Occipital lobe (tissue), 3 donors: ENCODE measurements at places on chromosomes 3 and 15.

GRCh38 chr3:143827425-143827824 is 20.8 kb downstream of the SLC9A9 start:
- no peak for DNase-seq

- DNase-seq: no peak
Measured at GRCh38 chr15:74908635-74909034, 2.0 kb upstream of the FAM219B start.

DNA sequence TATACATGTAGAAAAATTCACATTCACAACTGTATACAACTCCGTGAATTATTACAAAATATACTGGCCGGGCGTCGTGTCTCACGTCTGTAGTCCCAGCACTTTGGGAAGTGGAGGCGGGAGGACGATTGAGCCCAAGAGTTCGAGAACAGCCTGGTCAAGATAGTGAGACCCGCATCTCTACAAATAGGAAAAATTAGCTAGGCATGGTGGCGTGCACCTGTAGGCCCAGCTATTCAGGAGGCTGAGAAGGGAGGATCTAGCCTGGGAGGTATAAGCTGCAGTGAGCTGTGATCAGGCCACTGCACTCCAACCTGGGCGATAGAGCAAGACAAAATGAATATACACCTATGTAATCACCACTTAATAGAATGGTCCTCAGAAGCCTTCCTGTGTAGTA is 1.3 kb downstream of the RAD51 start:
- no peak for DNase-seq

GRCh38 chr3:142615171-142615570 is 19.0 kb downstream of the PLS1 start:
- DNase-seq: no peak

DNA sequence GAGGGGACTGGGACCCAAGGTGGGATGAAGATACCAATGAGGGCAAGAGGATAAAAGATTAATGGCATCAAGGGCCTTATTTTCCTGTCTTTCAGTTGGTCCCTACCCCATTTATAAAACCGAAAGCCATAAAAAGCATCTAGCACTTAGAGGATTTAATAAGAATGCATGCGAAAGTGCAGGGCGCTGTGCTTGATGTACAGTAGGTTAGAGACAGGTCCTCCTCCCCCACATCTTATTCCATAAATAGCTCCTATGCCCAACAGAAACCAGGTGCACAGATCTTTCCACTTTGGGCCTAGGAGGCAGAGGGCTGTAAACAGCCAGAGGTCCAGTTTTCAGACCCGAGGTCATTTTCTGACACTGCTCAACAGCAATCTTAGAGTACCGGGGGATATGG is 1.2 kb downstream of the LPCAT4 start:
- no peak for DNase-seq

DNA sequence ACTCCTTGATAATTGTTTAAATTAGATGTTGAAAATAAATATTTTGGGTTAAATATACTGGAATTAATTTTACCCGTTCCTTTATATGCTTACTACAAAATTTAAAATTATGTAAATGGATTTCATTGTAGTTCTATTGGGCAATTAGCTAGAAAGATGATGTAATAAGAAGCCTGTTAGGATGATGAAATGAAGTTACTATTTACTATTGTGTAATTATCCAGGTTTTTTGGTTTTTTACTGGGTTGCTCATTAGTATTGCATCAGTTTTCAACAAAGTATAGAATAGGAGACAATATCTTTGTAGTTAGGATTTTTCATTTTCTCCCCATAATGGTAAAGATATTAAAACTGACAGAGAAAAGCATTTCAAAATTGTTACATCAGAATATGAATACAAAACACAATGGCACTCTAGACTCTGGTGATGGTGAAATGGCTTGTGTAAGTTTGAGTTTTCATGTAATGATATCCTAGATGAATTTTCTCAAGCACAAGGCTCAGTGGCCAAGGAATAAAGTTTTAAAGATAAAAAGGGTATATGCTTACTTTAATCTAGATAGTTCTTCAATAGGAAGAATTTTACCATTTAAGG is 222.0 kb downstream of the P3H2 start:
- no peak for DNase-seq

DNA sequence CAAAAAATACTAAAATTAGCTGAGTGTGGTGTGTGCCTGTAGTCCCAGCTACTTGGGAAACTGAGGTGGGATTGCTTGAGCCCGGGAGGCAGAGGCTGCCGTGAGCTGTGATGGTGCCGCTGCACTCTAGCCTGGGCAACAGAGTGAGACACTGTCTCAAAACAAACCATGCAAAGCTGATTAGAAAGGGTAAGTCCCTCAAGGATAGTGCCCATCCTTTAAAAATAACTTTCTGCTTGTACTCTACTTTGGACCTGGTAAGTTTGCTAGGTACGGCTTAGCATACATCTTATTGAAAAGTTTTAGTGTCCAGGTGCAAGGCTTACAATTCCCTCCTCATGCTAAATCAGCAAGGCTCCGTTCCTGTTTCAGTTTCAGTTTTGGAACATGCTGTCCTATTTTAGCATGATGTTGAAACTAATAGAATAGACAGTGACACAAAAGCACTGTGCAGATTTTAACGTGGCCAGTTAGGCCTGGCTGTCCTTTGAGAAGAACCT is 21.4 kb downstream of the FEM1B start:
- no peak for DNase-seq

- DNase-seq: no peak
Measured at GRCh38 chr3:107430996-107431245, 53.7 kb downstream of the CCDC54 start.

GRCh38 chr3:186380622-186381380 is 18.8 kb upstream of the DGKG start:
- no peak for DNase-seq

DNA sequence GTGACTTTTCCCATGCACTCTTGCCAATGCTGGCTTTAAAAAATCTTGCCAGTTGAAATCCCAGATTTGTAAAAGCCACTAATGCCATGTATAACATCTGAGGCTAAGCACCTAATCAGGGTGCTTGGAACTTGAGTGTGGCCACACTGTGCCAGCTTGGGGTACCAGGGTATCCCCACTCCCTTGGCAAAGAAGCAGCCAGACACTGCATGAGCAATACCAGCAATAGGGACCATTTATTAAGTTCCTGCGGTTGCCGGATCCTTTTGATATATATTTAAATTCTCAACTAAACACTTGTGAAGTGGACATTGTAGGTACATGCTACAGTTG is 2.2 kb upstream of the RHCG start:
- no peak for DNase-seq

DNA sequence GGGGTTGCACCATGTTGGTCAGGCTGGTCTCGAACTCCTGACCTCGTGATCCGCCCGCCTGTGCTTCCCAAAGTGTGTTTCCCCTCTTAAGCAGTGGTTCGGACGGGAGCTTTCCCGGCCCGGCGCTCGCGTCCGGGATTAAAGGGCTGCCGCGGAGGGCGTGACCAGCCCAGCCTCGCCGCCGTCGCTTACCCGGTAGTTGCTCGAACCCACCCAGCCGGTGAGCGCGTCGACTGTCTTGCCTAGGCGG is 513 bp downstream of the CLASP2 start:
- DNase-seq: no peak

DNA sequence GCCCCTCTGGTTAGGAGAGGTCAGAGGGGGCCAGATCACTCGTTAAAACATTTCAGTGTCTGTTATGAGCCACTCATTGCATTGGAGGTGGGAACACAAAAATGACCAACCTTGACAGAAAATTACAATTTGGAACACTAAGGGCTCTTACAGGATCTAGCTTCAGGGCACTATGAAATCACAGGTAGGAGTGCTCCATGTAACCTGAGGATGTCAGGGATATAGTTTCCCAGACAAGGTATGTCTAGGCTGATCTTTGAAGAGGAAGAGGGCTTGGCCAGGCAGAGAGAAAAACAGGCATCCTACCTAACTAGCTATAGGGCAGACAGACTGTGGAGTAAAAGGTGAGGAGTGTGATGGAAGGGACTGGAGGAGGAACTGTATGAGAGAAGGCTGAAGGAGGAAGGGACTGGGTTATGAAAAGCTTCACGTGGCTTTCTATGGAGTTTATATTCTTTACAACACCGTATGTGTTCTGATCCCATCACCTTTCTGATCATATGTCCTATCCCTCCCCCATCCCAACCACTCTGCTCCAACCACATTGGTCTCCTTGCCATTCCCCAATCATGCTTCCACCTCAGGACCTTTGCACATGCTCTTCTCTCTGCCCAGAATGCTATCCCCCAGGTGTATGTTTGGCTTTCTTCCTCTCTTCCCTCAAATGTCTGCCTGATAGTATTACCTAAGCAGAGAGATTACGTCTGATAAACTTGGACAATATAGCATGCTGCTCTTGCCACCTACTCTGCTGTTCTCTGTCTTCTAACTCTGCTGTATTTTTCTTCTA is 88.2 kb downstream of the CCR1 start:
- no peak for DNase-seq

DNA sequence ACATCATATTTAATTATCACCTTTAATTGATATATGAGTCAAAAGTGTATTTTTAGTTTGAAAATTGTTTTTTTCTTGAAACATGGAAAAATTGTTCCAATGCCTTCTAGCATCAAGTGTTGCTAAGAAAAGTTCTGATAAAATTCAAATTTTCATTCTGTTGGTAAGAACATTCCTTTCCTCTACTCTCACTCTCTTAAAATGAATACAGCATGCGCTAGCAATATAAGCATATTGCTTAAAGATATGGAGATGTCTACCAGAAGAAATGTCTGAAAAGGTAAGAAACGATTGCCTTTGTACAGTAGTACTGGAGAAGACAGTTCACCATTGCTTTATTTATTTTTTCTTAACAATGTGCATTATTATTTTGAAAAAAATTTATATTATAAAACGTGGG is 17.6 kb upstream of the ZBTB38 start:
- DNase-seq: no peak

GRCh38 chr3:4507024-4507596 is 14.0 kb downstream of the ITPR1 start:
- no peak for DNase-seq

DNA sequence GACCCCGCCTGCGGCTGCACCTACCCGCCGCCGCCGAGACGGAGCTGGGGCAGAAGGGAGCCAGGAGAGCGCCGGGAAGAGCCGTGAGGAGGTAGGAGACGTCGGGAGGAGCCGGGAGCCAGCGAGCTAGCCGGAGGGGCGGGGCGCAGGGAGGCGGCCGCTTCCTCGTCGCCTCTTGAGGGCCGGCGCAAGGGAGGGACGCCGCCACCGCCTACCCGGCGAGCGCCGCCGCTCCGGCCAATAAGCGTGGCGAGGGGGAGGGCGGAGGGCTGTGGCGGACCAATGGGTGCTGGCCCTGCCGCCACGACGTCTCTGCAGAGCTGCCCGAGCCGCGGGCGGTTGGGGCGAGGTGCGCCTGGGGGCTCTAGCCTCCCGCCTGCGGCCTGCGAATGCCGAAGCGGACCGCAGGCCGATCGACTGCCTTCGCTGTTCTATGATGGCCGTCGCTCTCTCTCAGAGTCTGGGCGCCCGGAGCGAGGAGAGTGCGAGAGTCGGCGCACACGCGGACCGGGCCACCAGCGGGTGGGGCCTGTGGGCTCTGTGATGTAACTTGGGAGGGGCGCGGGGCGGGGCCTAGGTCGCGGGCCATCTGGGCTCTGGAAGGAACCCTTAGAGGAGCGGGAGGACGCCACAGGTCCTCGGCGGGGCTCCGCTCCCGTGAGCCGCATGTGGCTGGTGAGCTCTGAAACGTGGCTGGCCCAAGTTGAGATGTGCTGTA is 72.7 kb upstream of the MAP4 start:
- peak; percentile 94 for DNase-seq

GRCh38 chr15:77834276-77834990 is 201.7 kb upstream of the LINGO1 start:
- no peak for DNase-seq

- peak; percentile 13 for DNase-seq
Measured at GRCh38 chr3:32045091-32045915, 61.1 kb upstream of the GPD1L start.

DNA sequence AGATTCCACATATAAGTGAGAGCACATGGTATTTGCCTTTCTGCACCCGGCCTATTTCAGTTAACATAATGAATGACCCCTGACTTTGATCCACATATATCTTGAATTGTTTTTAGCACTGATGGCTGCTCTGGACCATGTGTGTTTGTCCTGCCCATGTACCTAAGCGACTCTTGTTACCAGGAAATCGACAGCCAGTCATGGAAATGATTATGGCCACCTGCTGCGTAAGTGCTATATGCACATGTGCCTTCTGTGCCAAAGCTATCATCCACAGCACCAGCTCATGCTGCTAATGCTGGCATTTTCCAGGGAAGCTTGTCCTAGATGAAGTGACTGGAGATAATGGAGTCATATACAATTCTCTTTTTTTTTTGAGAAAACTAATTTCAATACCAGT is 103.7 kb downstream of the PEX5L start:
- DNase-seq: no peak

GRCh38 chr3:187296911-187297310 is 5.4 kb upstream of the MASP1 start:
- DNase-seq: no peak

- DNase-seq: no peak
Measured at GRCh38 chr3:23829242-23829934, 23.6 kb downstream of the UBE2E1 start.

- no peak for DNase-seq
Measured at GRCh38 chr3:46282041-46282440, 39.8 kb downstream of the CCR3 start.

DNA sequence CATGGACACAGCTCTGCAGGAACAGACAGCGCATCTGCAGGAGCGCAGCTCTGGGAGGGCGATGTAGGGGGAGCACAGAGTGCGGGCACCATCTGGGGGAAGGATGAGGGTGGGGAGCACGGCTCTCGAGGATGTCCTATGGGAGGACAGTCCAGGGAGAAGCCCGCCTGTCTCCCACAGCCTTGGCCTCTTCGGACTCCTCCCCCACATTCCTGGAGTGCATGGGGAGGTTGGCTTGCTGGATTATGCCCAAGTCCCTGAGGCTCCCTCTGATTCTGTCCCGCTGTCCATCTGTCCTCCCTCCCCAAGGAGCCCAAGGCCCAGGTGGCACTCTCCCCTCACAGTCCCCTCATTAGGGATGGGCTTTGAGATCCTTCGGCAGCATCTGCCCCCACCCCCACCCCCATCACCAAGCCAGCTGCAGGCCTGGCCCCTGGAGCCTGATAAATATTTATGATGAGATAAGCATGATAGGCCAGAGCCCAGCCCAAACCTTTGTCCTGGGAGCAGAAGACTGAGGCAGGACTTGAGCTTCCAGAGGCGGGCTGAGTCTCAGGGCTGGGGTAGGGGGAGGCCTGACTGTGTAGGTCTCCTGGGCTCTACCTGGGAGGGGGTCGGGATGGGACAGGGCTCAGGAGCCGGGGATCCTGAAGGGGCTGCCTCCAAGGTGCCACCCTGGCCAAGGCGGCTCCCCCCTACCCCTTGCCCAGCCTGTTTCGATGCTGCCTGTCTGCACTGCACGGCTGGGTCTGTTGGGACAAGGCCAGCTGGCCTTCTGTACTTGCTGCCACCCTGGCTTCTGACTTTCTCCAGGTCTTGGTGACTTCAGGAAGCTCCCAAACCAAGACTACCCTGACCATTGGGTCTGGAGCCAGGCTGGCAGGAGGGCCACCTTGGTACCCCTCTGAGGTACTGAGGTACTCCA is 28.6 kb upstream of the SEMA3F start:
- DNase-seq: no peak

DNA sequence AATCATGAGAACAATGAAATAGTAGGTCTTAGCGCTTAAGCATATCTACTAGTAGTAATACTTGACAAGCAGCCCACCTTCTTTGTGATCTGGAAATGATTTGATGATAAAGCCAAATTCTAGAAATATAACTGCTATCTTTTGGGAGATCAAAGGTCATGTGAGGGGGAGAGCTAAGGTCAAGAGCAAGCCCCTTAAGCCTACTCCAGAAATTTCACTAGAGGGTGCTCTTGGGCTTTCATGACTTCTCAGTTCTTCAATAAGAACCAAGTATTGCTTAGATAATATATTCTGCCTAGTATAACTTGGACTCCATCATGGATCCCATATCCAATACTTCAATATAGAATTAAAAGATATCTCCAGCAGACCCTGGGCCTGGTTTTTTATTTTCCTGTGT is 319.6 kb downstream of the ZBTB20 start:
- no peak for DNase-seq
